ENCODE measurements at places on chromosomes 7 and 10.

DNA sequence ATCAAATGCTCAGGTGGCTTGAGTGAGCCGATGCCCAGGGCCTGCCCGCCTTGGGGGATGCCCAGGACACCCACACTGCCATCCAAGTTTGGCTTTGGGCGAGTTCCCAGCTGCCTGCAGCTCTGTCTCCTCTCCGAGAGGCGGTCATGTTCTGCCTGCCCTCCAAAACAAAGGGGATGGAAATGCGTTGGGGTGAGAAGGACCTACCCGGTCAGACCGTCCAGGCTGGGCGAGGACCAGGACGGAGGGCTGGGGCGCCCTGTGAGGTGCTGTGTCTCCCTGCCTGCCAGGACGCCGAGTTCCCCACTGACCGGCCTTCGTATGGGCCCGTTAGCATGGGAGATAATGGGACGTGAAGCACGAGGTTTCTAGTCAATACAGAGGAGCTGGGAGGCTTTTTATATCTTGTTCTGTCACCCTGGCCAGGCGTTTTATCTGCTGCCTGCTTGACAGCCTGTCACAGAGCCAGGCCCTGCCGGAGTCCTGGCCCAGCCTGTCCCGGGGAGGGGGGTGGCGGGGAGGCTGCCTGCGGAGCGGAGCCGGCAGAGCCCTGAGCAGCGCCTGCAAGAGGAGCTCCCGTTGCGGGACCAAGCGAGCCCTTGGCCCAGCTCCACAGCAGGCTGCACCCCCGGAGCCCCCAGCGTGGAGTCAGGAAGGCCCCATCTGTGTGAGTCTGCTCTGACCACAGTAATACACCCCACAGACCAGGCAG, 22.0 kb upstream of the ELFN1 start:
- DNase-seq: no peak

GRCh38 chr10:370449-370825, 235.2 kb downstream of the ZMYND11 start:
- DNase-seq: no peak

- no peak for DNase-seq
Measured at GRCh38 chr10:29543715-29544114, 91.1 kb downstream of the SVIL start.

DNA sequence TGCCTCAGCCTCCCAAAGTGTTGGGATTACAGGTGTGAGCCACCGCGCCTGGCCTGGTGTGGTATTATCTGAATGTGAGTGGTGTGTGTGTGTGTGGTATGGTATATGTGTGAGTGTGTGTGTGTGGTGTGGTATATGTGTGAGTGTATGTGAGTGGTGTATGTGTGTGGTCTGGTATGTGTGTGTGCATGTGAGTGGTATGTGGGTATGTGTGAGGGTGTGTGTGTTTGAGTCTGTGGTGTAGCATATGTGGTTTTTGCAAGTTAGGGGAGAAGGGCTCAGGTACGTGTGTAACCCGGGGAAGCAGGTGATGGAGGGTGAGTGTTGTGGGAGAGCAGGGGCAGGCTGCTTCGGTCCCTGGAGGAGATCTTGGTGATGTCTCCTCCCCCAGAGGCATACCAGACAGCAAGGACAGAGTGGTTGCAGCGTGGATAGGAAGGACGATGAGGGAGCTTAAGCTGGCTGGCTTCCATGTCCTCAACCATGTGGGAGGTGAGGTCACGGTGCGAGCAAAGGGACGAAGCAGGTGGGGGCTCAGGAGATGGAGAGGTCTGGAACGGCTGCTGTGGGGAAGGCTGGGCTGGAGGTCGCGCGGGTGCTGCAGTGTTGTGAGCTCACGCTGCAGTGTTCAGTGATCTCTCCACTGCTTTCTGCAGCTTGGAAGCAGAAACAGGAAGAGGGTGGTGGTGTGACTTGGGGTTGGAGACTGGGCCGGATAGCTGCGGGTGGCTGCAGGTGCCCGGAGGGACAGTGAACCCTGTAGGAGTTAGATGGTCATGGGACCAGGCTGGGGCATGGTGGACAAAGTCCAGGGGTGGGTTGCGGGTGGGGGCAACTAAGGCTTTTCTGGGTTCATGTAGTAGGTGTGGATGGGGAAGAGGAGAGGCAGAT, 5.0 kb downstream of the ZYX start:
- no peak for DNase-seq

Data from stimulated activated CD4-positive, alpha-beta T cell treated with anti-CD3 and anti-CD28 coated beads, Interleukin-1b, Interleukin-23, amount 100 ng/mL, for 1 hour (primary cell).